Stimulated activated CD8-positive, alpha-beta memory T cell treated with anti-CD3 and anti-CD28 coated beads, Interleukin-4, amount 100 ng/mL, for 1 hour (primary cell): ENCODE measurements at places on chromosomes 5 and 9.

- no peak for DNase-seq
Measured at GRCh38 chr9:113289091-113289490, 13.6 kb downstream of the PRPF4 start.

GRCh38 chr9:127505396-127506116, 54.2 kb downstream of the LRSAM1 start:
- no peak for DNase-seq

DNA sequence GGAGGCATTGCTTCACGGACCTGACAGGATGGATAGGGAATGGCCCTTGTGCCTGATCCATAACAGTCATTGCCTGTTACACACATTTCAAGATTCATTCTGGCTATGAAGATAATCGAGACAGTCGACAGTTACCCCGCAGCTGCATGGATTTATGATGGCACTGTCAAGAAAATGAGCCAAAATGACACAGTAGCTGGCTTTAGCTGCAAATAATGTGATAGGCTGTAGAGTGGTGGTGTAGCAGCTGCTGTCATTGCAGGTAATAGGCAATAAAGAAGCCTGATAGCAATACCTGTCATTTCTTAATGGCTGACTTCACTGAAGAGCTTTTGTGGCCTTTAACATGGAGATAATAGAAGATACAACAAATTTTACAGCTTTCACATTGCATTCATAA, 1085.2 kb upstream of the ARRDC3 start:
- no peak for DNase-seq

DNA sequence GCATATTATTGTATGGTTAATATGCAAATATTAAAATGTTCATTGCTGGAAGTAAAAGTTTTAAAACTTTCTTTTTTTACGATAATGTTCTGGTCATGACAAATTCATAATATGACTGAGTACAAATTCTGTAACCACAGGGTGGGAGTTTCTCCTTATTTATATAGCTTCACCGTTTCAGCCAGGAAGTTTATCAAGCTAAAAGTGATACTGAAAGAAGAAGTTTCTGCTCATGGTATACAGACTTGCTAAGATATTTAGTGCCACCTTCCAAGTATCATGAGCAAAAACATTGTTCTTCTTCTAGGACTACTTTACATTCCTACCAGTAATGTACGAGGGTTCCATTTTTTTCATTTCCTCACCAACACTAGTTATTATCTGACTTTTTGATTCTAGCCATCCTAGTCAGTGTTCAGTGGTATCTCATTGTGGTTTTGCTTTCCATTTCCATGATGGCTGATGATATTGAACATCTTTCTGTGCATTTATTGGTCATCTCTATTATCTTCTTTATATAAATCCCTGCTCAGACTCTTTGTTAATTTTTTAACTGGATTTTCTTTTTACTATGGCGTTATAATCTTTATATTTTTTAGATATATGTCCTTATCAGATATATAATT, 94.2 kb upstream of the PRRC1 start:
- DNase-seq: no peak

- DNase-seq: no peak
Measured at GRCh38 chr9:438066-438465, 223.4 kb downstream of the DOCK8 start.

DNA sequence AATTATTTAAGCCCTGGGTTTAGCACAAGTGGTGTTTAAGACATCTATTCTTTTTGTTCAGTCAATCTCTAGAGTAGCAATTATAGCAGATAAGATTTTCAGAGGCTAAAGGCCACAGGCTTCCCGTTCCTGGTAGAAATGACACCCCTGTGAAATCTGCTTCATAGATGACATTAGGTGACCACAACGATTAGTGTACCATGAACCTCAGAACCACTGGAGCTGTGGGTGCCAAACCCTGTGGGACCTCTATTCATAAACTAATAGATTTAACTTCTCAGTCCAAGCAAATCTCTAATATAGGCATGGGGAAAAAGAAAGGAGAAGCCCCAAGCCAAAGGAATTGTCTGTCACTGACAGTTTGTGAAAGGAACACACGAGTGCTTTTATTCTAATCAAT, 207.4 kb downstream of the ARRDC3 start:
- DNase-seq: no peak

- DNase-seq: no peak
Measured at GRCh38 chr5:19910136-19910535, 77.9 kb downstream of the CDH18 start.

DNA sequence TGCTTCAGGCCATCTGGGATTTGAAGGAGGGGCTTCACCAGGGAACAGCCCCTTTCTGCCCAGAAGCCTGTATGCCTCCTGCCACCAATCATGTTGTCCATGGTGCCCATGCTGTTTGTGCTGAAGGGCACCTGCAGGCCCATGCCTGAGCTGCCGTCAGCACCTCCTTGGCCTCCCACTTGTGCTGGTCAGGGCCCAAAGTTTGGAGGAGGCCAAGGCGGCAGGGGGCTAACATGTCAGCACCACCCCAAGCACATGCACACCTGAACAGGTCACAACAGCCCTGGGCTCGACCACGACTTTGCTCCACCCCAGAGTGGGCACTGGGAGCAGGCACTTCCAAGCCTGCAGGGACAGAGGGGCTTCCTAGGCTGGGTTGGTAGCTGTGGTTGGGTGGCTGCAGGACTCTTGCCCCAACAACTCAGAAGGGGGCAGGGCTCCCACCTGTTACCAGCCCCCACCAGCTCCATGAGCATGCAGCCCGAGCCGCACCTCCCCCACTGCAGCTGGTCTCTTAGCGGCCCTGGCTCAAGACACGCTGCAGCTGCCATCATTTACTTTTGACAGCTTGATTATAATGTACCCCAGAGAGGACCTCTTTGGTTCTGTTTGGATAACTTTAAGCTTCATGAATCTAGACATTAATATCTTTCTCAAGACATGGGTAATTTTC, 19.8 kb upstream of the NFIL3 start:
- DNase-seq: no peak

DNA sequence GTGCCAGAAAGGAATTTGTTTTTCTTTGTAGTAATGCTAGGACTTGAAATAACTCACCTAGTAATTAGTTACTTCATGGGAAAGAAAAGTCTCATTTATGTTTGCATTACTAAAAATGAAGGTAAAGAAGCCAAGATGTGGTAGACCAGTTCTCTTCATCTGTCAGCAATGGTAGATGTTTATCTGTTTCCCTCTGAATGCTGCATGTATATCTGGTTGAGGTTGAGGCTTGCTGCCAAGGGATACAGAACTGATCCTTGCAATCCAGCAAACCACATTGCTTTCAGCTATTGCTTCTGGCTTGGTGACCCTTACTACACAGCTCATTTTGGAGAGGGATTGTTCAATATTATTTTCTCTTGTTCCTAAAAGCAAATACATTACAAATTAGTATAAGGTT, 73.6 kb downstream of the ZNF474 start:
- no peak for DNase-seq

GRCh38 chr9:91923145-91923544, 26.9 kb downstream of the ROR2 start:
- DNase-seq: no peak

DNA sequence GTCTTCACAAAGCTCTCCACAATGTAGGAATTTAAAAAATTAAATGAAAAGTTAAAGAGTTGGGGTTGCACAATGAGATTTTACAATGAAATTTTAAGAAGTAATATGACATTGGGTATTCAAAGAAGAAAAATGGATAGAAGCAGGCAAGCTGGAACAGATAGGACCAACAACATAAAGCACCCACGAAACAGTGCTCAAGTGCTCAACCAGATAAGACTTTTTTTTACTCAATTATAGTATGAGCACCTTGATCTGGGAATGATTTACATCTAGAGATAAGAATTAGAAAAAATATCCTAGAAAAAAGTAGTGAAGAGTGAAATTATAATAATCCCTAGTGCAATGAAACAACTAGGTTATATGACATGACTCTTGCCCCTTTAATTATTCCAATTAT, 1670.1 kb upstream of the ACO1 start:
- DNase-seq: no peak

GRCh38 chr9:98488571-98489312, 220.0 kb downstream of the GABBR2 start:
- no peak for DNase-seq

DNA sequence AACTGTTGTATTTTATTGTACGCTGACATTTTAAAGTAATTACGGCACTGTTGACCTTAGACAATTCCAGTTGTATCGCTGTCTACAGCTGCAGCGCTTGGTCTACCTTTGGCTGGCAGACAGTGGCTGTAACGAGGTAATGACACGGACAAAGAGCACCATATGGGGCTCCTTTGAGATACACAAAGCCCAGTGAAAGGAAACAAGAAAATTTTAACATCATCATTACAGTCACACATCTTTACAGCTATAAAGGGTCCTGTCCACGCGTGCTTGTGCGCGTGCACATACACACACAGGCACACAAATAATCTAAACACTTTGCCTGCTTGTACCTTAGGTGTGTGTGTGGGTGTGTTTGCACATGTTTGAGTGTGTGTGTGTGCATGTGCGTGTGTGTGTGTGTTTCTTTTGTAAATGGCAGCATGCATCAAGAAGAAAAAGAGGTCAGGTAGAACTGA, 946.0 kb downstream of the NR2F1-AS1 start:
- no peak for DNase-seq

- no peak for DNase-seq
Measured at GRCh38 chr9:134521817-134522501, 119.6 kb upstream of the COL5A1 start.

GRCh38 chr9:114722081-114722621, 40.2 kb upstream of the TEX48 start:
- DNase-seq: no peak

- no peak for DNase-seq
Measured at GRCh38 chr9:28779243-28779642, 1206.0 kb upstream of the C9orf72 start.

GRCh38 chr5:140035881-140036280, 7.2 kb downstream of the NRG2 start:
- DNase-seq: no peak

DNA sequence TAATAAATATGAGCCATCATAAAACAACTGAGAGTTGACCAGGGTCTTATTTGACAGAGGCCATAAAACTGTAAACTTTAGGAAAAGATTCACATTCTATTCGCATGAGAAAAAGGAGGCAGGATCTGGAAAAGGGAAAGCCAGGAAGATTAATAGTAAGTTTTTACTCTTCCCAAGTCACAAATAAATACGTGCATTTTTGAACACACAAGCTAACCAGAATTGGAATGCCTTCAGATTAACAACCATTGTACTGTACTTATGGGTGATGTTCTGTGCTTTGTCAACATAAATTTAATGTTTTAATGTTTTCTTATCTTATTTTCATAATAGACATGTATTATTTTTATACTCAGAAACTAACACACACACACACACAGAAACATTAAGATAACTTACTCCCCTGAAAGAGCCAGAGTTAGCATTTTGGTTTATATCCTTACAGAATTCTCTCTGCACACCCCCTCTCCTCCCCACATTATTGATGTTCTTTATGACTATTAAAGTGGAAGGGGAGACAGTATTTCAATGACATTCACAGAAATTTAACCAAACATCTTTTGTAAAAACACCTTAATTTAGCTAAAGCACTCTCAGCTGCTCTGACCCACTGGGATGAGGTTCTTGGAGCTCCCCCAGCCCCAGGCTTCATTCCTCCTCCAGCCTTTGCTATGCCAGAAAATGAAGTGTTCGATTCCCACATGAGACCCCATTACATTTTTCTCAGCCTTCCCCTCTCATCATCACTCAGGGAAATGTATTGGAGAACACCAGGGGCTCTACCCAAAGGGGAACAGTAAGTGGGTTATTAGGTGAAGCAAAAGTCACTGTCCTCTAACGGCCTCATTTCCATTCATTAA, 155.5 kb downstream of the ESM1 start:
- no peak for DNase-seq

DNA sequence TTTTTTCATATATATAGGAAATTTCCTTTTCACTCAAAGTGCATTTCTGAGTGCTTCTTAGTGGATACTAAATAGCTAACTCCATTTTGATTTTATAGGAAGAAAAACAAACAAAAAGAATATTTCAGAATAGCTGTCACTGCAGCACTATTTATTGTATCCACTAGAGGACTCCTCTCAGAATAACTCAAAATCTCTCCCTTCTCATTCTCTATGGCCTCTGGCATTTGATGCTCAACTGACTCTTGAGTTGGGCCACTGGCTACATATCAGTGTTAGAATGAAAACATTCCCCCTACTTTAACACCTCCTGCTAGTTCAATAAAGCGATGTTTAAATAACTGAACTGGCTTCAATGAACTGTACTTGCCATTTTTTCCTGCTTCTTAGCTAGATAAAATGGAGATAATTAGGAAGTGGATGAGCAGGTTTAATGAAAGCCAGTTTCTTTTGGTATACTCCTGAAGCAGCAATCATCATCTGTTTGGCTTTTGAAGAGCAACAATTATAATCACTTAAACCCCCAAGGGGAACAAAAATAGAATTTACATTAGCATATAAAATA, 16.6 kb upstream of the ELAVL2 start:
- DNase-seq: no peak

DNA sequence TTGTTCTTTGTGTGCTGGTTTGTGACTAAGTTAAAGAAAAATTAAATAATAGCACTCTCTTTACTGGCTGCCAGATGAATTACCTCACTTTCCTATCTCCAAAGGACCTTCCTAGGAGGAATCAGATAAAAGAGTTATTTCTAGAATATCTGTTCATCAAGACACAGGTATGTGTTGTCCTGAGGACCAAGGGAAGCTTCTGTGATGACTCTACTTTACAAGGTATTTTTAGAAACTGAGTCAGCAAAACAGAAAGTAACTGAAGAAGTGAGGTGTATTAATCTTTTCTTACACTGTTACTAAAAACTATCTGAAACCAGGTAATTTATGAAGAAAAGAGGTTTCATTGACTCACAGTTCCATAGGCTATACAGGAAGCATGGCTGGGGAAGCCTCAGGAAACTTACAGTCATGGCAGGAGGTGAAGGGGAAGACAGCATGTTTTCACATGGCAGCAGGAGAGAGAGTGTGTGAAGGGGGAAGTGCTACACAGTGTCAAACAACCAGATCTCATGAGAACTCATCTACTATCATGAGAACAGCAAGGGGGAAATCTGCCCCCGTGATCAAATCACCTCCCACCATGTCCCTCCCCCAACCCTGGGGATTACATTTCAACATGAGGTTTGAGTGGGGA, 189.2 kb upstream of the DMAC1 start:
- no peak for DNase-seq

- no peak for DNase-seq
Measured at GRCh38 chr5:54692631-54693030, 175.1 kb downstream of the SNX18 start.

- DNase-seq: no peak
Measured at GRCh38 chr5:164256351-164256750, 750.9 kb downstream of the MAT2B start.

GRCh38 chr5:62017092-62017491, 288.9 kb upstream of the KIF2A start:
- no peak for DNase-seq
